ENCODE measurements at places on chromosomes 7 and 10.

DNA sequence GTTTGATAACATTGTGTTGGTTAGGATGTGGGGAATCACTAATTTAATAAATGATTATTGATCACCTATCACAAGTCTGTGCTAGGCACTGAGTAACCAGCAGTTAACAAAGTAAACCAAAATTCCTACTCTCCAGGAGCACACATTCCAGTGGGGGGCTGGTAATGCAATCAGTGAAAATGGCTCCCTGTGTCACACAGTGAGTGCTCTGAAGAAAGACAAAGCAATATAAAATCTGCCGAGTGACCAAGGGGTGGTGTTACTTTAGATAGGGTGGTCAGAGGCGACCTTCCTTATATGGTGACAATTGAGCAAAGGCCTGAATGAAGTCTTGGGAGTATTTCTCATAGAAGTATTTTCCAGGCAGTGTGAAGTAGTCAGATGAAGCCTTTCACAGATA is 13.6 kb upstream of the SMC3 start:
- no peak for DNase-seq

GRCh38 chr7:30908681-30909080 is 3.0 kb upstream of the AQP1 start:
- DNase-seq = no peak

DNA sequence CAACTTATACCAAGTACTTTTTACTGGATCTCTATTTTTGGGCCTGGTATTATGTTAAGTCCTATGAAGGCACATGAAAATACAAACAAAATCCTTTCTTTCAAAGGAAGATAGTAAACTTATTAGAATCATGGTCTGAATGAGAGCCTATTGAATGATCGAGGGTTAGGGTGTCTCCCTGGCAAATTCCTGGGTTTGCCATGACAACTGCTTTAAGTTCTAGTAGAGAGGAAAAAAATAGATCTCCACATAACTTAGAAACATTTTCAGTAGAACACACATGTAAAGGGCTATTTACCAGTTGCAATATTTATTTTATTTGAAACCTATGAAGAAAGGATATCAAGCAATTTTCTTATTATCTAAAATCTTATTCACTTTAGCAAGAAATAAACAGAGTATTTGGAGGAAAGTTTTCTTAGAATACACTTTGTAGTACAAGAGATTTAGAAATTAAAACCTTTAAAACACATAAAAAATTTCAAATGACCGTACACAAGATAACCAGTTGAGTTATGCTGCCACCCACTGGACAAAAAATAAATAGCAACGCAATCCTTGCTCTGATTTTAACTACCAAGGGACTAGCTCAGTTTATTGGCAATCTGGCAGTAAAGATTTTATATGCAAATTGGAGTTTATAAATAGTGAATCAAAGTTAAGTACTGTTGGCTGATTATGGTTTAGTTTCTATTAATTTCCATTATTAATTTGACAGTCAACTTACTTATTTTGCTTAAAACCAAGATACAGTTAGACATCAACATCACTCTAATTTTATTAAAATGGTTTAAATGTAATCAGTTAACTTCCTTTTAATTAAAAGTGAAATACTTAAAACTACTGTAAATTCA is 33.9 kb downstream of the CACUL1 start:
- DNase-seq = no peak

GRCh38 chr7:102286237-102287110 is at the start of gene SH2B2:
Gene SH2B2 (plus strand): TSS chr7:102286868. CDS start chr7:102300551, 13,683 bp downstream.
- no peak for DNase-seq

DNA sequence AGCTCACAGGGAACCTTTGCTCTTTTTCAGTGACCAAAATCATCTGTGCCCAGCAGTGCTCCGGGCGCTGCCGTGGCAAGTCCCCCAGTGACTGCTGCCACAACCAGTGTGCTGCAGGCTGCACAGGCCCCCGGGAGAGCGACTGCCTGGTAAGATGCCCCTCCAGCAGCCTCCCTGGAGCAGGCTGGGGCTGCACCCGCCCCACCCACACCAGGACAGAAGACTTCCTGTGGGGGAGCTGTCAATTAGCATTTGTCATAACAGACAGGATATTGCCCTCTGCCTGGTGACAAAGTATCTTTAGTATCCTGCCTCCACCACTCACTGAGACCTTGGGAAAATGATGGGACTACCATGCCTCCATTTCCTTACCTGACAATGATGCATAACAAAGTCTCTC is 133.7 kb downstream of the EGFR start:
- no peak for DNase-seq

GRCh38 chr10:35605191-35605590 is at the start of gene GJD4:
Gene GJD4 (plus strand): TSS chr10:35605341. CDS start chr10:35605568, 227 bp downstream.
- DNase-seq = no peak

- no peak for DNase-seq
These were observed 36.2 kb downstream of the CCDC6 start for GRCh38 chr10:59870152-59870551.

DNA sequence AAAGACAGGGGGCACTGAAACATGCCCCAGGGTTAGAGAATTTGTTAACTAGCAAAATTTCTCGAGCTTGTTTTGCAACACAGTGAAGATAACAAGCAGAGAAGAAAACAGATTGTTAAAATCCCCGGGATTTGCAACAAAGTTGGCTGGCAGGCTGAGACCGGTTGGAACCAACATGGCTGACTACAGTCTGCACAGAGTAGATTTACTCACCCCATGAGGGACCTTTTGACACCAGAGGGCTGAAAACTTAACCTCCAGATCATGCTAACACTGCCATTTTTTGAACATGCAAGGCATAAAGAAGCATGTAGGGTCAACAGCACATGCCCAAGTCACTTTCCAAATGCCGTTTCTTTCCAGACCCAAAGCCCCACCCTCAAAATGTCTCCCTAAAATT is 95.2 kb upstream of the TMEM26 start:
- DNase-seq = no peak

- no peak for DNase-seq
These were observed 11.9 kb downstream of the TSPAN13 start for GRCh38 chr7:16765436-16765859.

DNA sequence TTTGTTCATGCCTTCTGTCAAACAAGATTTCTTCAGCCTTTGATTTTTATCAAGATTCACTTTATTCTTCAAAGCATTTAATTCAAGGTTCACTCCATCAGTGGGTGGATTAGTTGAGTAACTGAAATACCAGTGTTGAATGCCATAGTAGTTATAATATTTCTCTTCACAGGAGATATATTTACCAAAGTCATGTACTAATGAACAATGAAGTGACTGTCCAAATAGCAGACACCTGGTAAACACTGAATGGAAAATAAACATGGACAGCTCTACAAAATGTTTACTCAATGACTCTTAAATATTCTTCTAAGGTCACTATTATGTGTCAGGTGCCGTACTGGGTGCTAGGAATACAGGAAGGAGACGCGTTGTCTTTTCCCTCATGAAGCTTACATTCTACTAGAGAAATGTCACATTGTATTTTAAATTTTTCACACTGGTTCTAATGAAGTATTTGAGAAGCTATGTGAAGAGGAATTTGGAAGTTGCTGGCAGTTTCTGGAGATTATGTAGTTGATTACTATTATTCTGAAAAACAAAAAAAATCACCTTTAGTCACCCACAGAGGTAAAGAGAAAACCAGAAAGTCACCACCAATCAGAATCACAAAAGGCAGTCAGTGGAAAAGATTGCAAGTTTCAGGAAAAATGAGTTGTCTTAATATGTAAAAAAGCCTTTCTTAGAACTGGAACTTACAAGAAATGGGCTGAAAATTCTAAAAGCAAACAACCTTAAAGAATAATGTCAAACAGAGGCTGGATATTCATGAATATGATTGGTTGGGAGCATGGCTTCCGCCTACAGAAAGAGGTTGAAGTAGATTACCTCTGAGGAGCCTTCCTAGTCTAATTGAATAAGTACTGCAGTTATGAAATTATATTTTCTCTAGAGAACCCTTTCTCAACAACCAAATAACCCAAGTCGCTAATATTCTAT is 84.5 kb downstream of the RTKN2 start:
- DNase-seq = no peak

DNA sequence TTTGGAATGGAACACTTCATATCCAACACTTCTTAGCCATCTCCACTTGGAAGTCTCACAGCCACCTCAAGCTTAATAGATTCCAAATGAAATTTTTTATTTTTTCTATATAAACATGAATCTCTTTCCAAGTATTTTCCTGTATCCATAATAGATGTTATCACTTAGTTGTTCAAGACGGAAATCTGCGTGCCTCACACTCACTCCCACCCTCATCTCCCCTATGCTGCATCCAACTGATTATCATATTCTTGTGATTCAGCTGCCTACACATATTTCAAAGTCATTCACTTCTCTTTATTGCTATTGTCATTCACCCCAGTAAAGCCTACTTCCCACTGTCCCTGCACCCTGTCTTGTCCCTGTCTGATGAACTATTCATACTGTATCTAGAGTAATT is 70.2 kb upstream of the MKX start:
- no peak for DNase-seq

- DNase-seq = no peak
These were observed 650.2 kb downstream of the INHBA start for GRCh38 chr7:41052736-41053135.

DNA sequence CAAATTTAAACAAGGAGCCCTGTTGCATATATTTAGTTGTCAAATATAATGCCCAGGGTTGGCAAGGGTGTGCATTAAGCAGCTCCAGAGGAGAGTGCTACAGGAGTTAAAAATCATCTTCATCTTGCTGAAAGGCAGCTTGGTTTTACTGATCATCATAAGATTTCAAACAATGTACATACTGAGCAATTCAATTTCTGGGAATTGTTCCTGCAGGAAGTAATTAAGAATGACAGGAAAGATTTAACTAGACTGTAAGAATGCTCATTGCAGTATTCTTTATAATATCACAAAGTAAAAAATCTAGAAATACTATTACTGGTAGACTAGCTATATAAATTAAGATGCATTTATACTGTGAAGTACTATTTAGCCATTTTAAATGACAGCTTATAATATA is 153.6 kb downstream of the DYNC1I1 start:
- no peak for DNase-seq

- DNase-seq = no peak
These were observed 761.7 kb downstream of the GRID1 start for GRCh38 chr10:85604884-85605283.

DNA sequence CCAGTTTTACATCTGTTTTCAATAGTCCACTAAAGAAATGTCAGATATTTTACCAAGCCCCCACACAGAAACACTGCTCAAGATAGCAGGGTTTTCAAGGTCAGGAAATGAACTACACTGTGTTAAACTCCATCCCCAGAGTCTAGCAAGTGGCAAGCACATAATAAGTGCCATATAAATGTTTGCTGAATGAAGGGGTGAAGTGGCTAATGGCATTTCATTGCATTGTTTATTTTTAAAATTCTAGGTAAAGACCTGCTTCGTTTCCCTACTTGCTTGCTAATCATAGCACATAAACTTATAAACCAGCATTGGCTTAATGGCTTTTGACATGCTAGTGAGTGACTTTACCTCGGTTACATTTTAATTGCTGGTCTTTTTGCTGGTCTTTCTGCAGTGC is 322.6 kb downstream of the GRID1 start:
- no peak for DNase-seq

GRCh38 chr10:17236468-17237148 is 8.6 kb downstream of the VIM start:
- DNase-seq = no peak

- no peak for DNase-seq
These were observed 425.9 kb downstream of the LRMDA start for GRCh38 chr10:75857269-75857846.

- no peak for DNase-seq
These were observed 134.2 kb upstream of the NEBL start for GRCh38 chr10:21031232-21031795.

DNA sequence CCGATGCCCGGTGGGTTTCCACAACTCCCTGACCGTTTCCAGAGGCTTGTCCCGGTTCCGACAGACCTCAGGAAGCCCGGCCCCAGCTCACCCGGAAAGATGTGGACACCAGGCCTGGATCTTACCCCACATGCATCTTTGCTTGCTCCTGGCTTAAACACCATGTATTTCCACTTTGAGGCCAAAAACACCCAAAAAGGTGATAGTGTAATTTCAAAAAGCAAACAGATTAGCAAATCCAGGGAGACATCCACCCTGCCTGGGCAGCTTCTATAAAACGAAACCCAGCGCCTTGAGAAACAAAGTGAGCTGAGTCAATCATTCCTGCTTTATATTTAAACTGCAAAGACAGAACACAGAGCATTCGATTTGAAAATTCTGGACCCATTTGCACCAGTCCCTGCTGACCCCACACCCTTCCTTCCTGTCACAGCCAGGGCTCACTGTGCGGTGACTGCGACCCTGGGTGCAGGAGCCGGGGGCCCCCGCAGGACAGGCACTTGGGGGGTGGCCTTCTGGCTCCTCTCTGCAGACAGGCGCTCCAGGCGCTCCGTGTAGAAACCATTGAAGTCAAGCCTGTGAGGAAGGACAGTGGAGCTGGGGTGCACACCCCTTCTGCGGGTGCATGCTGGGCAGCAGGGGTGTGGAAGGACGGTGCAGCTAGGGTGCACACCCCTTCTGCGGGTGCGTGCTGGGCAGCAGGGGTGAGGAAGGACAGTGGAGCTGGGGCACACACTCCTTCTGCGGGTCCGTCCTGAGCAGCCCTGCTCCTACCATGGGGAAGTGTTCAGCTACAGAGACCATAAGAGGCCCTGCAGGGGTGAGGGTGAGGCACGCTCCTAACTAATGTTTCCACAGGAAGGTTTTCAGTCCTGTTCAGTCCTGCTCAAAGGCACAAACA is 2.9 kb upstream of the ADAM8 start:
- DNase-seq = no peak

DNA sequence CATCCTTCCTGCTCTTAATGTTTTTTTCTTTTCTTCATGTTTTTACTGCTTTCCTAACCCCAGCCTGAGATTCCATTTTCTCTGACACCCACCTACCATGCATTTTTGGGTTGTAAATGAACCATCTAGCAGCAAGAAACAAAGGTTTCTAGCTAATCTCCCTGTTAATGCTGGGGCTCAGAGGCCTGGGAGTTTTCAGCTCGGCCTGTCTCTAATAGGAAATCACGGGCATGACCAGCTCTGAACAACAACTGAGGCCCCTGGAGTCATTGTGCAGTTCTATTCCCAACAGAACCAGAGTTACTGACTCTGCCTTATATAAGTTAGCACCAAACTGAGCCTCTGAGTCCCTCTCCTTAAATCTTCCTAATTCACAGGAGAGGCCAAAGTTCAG is 134.8 kb downstream of the CFAP58 start:
- DNase-seq = no peak

GRCh38 chr10:86438091-86438749 is 71.6 kb upstream of the GRID1 start:
- DNase-seq = no peak

GRCh38 chr10:44436240-44436639 is 51.3 kb upstream of the CXCL12 start:
- no peak for DNase-seq

All from esophagus squamous epithelium (tissue), 5 donors.